Substantia nigra (tissue), 51 donors: ENCODE measurements at places on chromosomes 3 and 15.
A peak's percentile ranks its signal among the peaks of the same experiment; 100 is the strongest.

DNA sequence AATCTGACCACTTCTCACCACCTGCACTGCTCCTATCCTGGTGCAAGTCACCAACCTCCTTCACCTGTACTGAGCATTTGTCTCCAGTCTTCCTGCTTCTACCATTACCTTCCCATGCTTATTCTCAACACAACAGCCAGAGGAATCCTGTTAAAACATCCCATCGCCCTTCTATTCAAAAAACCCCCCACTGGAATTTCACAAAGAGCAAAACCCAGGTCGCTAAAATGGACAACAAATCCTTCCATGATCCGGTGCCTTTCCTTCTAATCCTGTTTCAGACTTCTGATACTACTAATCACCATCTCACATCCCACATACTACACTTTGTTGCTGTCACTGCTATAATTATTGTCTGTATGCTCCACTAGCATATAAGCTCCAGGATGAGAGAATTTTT lies 85.2 kb downstream of the ERC2 start:
- DNase-seq: no peak

DNA sequence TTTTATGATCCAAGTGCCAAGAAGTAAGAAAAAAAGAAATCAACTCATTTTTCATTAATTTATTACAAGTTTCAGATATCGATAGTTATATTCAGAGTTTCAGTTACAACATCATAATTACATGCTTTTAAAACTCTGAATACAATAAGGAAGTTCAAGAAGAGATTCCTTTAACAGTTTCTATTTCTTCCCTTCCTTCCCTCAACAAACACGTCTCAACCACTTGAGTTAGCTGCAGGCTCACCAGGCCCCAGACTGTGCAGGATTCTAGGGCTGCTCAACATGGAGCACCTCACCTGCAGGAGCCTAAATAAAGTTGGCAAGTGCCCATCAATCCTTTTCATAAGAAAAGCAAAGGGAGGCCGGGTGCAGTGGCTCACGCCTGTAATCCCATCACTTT lies 79.2 kb upstream of the FNDC3B start:
- no peak for DNase-seq

DNA sequence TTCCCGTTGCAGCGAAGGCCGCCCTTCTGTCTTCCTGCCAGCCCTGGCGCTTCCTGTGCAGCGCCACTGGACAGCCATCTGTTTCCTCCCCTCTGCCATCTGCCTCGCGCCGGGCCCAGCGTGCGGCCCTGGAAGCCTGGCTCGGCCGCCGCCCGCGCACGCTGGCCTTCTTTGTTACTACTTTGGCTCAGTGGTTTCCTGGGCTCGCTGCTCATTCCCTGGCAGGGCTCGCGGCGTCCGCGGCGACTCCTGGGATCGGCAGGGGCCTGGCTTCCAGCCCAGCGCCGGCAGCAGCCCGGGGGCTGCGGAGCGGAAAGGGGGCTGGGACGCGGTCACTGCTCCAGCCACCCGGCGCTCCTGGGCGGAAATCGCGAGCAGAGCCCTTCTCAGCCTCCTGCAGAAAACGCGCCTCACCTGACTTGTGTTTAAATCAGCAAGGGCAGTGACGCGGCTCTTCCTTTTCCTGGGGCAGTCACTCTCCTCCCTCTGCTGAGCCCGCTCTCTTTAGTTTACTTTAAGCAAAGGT lies 10.0 kb downstream of the CMTM7 start:
- peak; percentile 24 for DNase-seq

GRCh38 chr3:188746291-188746783 lies 425.4 kb upstream of the TPRG1 start:
- no peak for DNase-seq

DNA sequence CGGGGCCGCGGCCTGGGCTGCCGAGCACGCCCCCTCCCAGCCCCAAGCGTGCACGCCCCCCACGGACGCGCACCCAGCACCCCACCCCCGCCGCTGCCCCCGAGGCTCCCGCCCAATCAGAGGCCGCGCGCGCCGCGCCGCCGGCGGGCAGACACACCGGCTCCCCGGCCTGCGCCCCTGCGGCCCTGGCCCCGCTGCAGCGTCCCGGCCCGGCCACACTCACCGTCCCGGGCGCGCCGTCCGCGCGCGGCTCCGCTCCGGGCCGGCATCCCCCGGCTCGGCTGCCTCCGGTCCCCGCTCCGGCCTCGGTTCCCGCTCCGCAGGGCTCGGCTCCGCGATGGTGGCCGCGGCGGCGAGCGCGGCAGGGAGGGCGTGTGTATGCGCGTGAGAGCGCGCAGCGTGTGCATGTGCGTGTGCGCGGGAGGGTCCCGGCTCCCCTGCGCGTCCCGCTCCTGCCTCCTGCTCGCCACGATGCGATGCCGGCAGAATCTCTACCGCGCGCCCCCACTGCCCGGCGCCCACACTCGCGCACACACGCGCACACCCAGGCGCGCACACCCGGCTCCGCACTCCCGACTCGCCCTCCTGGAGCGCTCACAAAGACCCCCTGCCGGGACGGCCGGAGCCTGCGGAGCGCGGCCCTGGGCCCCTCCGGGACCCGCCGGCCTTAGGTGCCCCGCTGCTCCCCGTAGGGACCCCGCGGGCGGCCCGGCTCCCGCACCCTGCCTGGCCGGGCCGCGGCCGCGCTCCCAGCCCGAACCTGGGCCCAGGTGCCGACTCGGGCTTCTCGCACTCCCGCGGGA lies 186.5 kb upstream of the LINGO1 start:
- no peak for DNase-seq

GRCh38 chr15:59873644-59874272 lies 130.4 kb upstream of the FOXB1 start:
- DNase-seq: no peak

- no peak for DNase-seq
These were observed 63.9 kb downstream of the TNFAIP8L3 start for GRCh38 chr15:51030649-51031316.

- DNase-seq: no peak
These were observed 1016.0 kb downstream of the MCTP2 start for GRCh38 chr15:95247071-95247984.

GRCh38 chr15:32130823-32131222 lies 100.5 kb downstream of the CHRNA7 start:
- no peak for DNase-seq

DNA sequence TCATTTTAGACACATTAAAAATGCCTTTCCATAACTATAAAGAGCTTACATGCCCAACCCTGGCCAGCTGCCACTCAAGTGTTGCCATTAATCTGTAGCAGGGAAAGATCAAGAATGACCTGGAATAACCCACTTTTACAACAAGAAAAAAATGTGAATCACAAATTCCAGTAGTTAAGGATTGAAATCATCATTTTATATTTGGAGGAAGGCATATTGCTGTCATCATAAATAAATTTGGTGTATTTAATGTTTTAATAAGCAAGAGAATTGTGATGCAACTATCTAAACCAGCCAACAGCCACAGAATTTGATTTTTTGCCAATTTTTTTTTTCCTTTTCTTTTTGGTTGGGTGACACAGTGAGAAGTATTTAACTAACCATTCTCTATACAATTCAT lies 240.0 kb upstream of the SEMA6D start:
- no peak for DNase-seq

DNA sequence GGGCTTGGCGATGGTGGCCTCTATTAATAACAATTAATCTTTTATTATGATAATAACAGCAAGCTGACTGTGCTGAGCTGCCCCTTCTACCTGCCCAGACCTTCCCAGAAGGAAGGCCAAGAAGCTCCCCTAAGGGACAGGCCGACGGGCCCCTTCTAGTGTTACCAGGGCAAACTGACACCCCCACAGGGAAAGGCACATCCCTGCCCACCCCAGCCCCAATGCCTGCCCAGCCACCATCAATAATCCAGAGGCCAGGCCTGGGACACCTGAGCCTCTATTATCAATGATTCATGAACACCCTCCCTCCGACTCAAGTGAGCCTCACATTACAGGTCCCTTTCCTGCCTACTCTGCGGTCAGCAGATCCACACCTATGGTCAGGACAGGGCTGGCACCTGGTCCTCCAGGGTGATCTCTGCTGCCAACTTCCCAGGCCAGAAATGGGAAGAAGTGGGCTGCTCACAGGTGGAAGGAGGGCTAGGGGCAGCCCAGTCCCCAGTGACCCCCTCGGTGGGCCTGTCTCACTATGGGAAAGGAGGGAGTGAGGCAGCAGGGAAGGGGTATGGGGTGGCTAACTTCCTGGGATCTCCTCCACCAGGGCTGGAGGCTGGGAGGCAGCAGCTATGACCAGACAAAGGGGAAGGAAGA lies 1.8 kb downstream of the TWF2 start:
- no peak for DNase-seq

DNA sequence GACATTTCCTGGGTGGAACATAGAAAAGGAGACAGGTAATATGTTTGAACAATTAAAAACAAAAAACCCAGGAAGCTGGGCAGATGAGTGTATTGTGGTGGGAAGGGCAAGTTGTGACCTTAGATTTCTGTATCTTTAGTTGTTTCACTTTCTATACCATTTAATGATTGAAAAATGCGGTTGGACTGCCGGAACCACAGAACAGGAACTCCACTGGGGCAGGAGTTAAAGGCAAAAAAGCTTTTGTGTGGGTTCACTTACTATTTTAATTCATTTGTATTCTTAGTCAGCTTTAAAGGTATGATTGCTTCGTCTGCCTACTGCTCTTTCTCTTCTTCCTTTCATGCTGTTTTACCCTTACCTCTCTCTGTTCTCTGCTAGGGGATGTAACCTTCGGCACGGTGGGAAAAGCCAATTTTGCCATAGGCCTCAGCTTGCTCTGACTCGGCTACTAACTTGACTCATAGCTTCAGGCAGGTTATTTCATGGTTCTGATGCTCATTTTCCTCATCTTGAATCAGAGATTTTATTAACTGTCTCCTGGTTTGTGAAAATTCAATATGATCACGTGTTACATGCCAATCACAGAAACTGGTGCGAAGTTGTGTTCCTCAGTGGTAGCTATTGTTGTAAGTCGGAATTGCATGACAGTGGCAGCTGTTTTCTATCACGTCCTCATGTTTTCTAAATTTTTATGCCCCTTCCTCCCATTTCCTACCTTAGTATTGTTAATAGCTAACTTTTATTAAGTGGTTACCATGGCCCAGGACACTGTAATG lies 1.6 kb upstream of the MCTP2 start:
- DNase-seq: no peak

DNA sequence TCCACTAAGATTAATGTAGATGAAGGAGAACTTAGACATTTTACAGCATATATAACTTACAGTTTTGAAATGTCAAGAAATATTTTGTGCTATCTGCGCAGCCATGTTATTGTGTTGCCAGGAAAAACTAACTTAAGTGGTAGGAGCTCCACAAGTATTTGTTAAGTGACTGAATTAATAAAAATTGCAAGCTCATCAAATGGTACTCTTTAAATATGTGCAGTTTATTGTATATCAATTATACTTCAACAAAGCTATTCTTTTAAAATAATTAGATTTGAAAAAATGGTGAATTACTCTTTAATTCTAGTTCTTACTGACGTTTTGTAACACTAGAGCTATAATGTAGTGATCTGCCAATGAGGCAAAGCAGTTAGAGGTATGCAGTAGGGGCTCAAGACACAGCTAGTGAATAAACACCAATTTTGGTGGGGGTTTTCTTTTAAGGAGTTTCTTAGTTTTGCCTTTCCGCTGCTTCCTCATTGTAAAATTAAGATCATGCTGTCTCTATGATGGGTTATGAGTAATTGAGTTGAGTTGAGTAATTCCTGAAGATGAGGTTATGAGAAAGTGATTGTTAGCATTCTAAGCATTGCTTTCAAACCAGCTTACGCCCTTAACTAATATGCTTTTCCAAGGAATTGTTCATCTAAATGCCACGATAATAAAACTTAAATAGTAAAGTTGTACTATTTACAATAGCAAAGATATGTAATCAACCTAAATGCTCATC lies 10.9 kb upstream of the LXN start:
- no peak for DNase-seq

DNA sequence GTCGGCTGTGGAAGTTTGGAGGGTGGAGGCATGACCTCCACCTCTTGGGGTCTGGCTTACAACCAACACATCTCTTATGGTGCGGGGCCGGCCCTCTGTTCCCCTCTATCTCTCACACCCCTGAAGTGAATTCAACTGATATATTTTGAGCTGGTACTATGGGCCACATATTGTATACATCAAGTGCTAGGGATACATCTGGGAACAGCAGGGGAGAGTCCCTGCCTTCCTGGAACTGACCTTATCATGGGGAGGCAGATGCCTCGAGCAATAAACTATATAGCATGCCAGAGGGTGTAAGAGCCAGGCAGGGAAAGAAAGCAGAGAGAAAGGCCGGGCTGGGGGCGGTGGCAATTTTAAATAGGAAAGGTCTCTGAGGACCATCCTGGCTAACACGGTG lies 60.4 kb upstream of the TRPM1 start:
- no peak for DNase-seq

DNA sequence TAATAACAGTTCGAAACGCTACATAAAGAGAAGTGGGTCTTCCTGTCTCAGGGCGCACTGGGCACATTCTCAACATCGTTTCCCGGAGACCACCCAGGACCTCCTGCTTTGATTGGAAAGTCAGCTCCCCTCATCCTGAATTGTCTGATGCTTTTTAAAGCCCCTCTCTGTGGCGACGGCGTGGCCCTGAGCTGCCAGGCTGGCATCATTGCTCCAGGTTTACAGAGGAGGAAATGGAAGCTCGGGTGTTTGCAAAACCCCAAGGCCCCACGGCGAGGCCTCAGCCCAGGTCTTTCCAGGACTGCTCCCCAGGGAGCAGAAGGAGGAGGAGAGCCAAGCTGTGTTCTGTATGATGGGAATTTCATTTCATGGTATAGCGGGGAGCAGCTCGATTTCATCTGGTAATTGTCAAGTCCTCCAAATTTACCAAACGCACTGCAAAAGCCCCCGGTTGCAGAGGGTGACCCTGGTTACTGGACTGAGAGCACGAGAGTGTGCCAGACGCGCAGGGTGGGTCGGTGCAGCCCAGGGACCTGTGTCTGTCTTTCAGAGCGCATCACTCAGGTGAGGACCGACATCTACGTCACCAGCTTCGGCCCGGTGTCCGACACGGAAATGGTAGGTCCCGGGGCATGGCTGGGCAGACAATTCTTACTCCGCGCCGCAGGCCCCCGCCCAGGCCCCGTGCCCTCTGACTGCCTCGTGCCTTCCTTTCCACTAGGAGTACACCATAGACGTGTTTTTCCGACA lies 15.9 kb downstream of the GABRA5 start:
- DNase-seq: no peak

DNA sequence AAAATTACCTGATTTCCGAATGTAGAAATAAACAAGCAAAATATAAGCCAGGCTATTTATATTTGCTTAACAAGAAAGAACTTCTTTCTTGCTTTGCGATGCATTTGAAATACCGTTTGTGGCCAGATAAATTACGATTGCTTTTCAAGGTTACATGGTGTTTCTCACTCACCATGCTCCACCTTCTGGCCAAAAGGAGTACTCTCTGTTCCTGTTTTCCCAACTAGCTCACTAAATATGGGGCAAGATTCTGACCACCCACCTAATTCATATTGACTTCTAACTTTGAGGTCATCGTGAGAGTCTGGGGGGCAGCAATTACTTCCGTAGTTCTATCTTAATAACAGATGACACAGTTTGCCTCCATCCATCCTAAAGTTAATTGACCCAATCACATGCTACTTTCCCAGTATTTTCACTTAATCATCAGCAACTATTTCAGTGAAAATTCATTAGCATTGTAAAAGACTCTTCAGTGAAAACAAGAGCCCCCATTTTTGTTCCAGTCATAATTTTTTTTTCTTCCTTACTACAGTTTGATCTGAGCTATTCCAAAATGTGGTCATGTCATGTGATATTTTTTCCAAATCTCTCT lies 25.9 kb downstream of the ACP3 start:
- DNase-seq: peak; percentile 2

GRCh38 chr3:78812166-78812565 lies 955.6 kb downstream of the ROBO1 start:
- no peak for DNase-seq

GRCh38 chr15:69703532-69704187 lies 251.0 kb downstream of the RPLP1 start:
- no peak for DNase-seq

- no peak for DNase-seq
These were observed 188.4 kb downstream of the SATB1 start for GRCh38 chr3:18236726-18237125.
